Right lung (tissue), 10 donors: ENCODE measurements at places on chromosomes 6 and 20. TPM values are rescaled to one million over a fixed set of nuclear protein-coding genes. Genes with fewer than 3 reads are reported as not detected.

CD164 gene
- polyA plus RNA-seq: 336 TPM

RIPPLY2 gene
- polyA plus RNA-seq: not detected

BPIFB1 gene
- 0.09 TPM for polyA plus RNA-seq

FERMT1 gene
- 4.5 TPM for polyA plus RNA-seq

TMX4 gene
- 24.4 TPM for polyA plus RNA-seq

TP53TG5 gene
- 1.5 TPM for polyA plus RNA-seq

TREM2 gene
- polyA plus RNA-seq: 0.18 TPM

RIPOR2 gene
- polyA plus RNA-seq: 4.9 TPM

STMN3 gene
- 25.4 TPM for polyA plus RNA-seq

RGL2 gene
- polyA plus RNA-seq: 169 TPM

PAX1 gene
- polyA plus RNA-seq: 0.22 TPM

IPCEF1 gene
- polyA plus RNA-seq: 3.7 TPM

TMC2 gene
- polyA plus RNA-seq: 0.09 TPM

GHRH gene
- polyA plus RNA-seq: not detected

ZHX3 gene
- polyA plus RNA-seq: 10.4 TPM

PDE10A gene
- 4.7 TPM for polyA plus RNA-seq

CST2 gene
- polyA plus RNA-seq: not detected

BPI gene
- polyA plus RNA-seq: 0.80 TPM

TPX2 gene
- 66.5 TPM for polyA plus RNA-seq

BPIFB4 gene
- polyA plus RNA-seq: not detected

EFCAB8 gene
- 0.26 TPM for polyA plus RNA-seq

CRISP2 gene
- polyA plus RNA-seq: 0.18 TPM

CST1 gene
- not detected for polyA plus RNA-seq

PLTP gene
- polyA plus RNA-seq: 58.8 TPM

CFAP61 gene
- 2.8 TPM for polyA plus RNA-seq

RRAGD gene
- 3.0 TPM for polyA plus RNA-seq

MPC1 gene
- 38.7 TPM for polyA plus RNA-seq

CLIC5 gene
- polyA plus RNA-seq: 6.7 TPM

CEP250 gene
- polyA plus RNA-seq: 49.0 TPM

OTOR gene
- not detected for polyA plus RNA-seq

ADAM33 gene
- 8.3 TPM for polyA plus RNA-seq

OGFR gene
- polyA plus RNA-seq: 19.3 TPM

RNF182 gene
- 6.3 TPM for polyA plus RNA-seq

MEI4 gene
- 0.13 TPM for polyA plus RNA-seq

ADGRF5 gene
- 130 TPM for polyA plus RNA-seq

RSPO3 gene
- polyA plus RNA-seq: 8.0 TPM

HSF2 gene
- 38.4 TPM for polyA plus RNA-seq

GTSF1L gene
- not detected for polyA plus RNA-seq

ISM1 gene
- 12.5 TPM for polyA plus RNA-seq

IL17A gene
- not detected for polyA plus RNA-seq

RBPJL gene
- not detected for polyA plus RNA-seq

FLOT1 gene
- 123 TPM for polyA plus RNA-seq

SLC17A3 gene
- polyA plus RNA-seq: not detected

HLA-DPB1 gene
- polyA plus RNA-seq: 26.2 TPM

TTLL9 gene
- 1.9 TPM for polyA plus RNA-seq

C6orf118 gene
- polyA plus RNA-seq: 5.5 TPM

MCCD1 gene
- polyA plus RNA-seq: 0.16 TPM

SLC2A10 gene
- 24.0 TPM for polyA plus RNA-seq

TFAP2D gene
- not detected for polyA plus RNA-seq

OR2H1 gene
- not detected for polyA plus RNA-seq

GFRAL gene
- not detected for polyA plus RNA-seq

IRAK1BP1 gene
- polyA plus RNA-seq: 15.8 TPM

TFAP2C gene
- polyA plus RNA-seq: 2.5 TPM
